ENCODE measurements at places on chromosomes 4 and X.

DNA sequence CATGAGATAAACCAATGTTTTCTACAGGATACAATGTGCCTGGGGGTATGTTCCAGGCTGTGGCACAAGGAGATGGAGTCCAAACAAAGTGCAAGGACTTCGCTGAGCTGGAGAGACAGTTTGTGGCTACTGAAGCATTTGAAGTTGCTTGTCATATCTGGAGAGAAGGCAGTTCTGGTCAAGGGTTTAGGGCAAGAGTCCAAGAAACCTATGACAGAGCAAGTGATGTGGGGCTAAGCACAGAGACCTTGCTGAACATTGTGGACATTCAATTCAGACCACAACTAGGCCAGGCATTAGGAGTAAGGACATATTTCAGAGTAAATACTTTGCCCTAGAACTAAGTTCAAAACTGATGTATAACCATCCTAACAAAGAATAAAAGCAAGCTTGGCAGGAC lies 34.8 kb downstream of the MAGED4B start:
- no peak for DNase-seq

- no peak for DNase-seq
These were observed 61.3 kb downstream of the MTHFD2L start for GRCh38 chr4:74219240-74219639.

GRCh38 chr4:185036019-185036418 lies 17.7 kb downstream of the HELT start:
- DNase-seq = no peak

DNA sequence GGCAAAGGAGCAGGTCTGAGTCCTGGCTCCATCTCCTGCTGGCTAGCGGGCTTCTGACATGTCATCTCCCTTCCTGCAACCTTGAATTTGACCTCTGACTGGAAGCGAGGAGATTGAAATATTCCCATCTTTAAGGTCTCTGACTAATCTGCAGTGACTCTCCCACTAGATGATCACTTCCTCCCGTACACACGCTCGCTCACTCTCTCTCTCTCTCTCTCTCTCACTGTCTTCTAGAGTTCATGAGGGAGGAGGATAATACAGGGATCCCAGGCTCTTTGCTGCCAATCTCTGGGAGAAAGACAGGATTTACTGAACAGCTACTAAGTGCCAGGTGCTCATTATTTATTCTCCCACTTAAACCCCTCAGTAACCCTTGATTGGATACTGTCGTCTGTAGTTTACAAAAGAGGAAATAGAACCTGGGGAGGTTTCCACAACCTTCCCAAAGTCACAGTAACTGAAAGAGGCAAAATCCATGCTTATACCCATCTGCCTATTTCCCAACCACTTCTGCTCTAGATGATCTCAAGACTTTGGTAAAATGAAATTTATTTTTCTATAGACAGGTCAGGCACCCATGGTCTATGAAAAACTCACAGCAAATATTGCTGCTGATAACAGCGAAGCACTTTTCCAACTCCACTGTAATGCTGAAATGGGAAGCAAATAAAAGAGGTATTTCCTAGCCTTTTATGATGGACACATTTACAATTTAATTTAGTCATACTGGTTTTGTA lies 193.5 kb upstream of the C1QTNF7 start:
- no peak for DNase-seq

DNA sequence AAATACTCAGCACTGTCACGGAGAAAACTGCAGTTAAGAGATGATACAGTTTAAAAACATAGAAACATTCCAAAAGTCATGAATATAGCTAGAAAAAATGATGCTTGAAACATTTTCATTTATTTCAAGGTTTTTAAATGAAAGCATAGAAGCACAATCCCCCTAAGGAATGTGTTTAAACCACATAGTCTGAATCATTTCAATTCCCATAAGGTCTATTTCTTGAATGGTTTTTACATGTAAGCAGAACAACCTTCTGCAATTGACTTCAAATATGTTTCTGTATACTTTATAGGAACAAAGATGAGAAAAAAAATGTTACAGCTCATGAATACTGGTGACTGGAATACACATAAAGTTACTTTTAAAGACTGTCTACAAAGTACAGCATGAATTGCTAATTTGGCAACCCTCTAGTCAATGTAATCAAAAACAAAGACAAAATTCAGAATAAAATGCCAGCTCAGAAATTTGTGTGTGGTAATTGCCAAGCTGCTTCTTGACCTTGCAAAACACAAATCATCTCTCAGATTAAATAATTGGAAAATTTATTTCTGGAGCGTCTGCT lies 886.4 kb upstream of the ADGRL3 start:
- DNase-seq = no peak

GRCh38 chr4:180564448-180564847 lies 1678.8 kb upstream of the TENM3 start:
- DNase-seq = no peak

DNA sequence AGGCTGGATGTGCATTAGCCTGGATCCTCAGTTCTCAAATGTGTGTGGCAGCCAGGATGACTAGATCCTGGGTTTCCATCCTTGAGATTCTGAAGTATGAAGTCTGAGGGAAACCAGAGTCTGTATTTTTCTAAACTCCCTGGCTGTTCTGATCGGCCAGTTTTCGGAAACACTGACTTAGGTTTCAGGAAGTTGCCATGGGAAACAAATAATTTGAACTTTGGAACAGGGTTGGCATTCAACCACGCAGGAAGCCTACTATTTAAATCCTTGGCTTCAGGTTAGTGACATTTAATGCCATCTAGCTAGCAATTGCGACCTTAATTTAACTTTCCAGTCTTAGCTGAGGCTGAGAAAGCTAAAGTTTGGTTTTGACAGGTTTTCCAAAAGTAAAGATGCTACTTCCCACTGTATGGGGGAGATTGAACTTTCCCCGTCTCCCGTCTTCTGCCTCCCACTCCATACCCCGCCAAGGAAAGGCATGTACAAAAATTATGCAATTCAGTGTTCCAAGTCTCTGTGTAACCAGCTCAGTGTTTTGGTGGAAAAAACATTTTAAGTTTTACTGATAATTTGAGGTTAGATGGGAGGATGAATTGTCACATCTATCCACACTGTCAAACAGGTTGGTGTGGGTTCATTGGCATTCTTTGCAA lies 67.6 kb downstream of the PDGFRA start:
- DNase-seq = no peak

DNA sequence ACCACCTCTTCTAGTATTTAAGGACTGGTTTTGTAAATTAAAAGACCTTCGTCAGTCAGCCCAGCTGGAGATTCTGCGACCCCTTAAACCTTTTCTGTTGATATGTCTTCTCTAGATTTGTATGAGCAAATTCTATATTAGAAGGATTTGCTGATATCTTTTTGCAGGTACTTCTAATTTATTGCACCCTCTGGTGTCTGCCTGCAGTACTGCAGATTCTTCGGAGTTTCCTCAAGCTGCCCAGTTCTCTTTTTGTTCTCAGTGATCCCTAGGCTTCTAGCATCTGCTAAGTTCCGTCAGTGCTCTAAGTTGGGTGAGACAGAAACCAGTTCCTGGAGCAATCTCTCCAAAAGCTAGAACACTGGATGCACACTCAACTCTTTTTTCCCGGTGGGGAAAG lies 545.2 kb downstream of the C4orf33 start:
- DNase-seq = peak; percentile 1

GRCh38 chrX:70096052-70096451 lies 33.8 kb downstream of the OTUD6A start:
- DNase-seq = no peak

DNA sequence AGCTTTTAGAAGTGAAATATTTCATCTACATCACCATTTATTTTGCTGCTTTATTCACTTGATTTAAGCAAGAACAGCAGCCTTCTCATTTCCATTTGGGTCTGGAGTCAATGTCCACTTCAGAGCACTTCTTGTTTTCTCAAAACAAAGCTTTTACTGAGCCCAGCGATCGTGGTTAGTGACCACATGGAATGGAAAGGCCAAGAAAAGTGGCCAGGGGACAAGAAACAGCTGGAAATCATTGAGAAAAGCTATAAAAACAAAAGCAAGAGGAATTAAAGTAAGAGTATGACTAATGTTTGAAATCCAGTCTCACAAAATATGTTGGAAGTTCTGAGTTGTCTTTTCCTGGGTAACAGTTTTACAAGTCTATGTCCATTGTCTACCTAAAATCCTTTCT lies 328.4 kb upstream of the INTU start:
- DNase-seq = no peak

DNA sequence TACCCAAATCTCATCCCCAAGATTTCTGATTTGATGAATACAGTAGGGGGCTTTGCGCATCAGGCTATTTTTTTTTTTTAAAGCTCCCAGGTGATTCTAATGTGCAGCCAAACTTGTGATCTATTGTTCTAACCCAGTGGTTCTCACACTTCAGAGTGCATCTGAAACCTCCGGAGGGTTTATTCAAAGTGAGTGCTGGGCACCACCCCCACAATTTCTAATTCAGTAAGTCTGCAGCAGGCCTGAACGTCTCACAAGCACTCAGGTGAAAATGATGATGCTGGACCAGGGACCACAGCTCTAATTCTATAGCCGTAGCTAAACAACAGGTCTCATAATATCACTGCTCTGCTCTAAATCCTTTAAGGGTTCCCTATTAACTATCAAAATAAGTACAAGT lies 211.4 kb downstream of the FMR1NB start:
- no peak for DNase-seq

- DNase-seq = peak; percentile 51
These were observed 3.7 kb upstream of the GPR82 start for GRCh38 chrX:41720125-41720779.

DNA sequence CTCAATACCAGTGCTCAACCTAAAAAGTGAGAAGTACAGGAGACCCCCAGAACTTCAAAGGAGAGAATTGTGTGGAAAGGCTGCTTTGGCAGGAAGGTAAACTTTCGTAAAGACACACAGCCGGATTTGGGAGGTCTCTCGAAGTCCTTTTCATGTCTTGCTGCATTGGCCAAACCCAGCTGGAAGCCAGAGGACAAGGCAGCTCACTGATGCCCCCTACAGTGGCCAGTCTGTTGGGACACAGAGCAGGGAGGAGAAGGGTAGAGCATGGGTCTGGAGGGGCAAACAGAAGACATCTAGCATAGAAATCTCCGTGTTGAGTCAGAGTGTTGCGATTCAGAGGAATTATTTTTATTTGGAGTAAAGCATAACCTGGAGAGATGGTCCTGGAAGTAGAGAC lies 198.9 kb downstream of the ANK2 start:
- no peak for DNase-seq

DNA sequence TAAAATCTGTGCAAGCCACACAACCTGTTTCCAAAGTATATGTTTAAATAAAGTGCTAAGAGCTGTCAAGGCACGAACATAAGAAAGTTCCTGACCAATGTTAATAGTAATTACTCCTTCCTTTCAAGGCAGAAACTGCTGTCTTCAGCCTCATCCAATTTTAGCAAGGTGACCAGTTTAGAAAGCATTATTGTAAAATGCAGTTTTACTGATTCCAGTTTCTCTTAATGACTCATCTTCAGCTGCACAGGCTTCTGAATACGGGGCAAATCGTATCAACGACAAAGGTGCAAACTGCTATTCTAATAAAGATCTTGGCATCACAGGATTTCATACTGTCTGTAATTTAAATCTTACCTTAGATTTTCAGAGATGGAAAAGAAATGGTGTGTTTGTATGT lies 87.5 kb downstream of the PPP3CA start:
- DNase-seq = no peak

GRCh38 chr4:21982087-21982486 lies 33.5 kb upstream of the KCNIP4 start:
- DNase-seq = no peak

DNA sequence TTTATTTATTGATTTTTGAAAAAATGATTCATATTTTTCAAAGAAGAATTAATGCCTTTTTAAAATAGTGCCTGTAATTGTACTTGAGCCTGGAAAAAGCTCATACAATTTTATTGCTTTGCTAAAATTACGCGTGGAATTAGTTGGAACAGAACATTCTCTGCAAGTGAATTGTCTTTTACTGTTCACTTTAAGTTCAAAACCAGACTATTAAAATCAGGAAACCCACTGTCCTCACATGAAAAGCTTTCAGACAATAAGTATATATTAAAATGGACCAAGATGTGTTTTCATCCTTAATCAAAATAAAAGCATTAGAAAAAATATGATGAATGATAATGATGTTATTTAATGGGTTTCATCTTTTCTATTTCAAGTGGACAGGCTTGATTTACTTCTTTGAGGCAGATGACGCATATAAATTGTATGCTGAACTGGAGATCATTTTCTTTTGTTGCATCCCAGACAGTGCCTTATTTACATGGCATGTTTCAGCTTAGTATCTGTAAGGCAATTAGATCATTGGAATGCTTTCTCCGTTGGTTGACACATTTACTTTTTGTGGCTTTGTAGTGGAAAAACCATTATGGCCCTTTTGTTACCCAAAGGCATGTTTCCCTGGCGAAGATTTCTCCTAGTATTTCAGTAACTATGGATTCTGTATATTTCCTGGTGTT lies 299.0 kb upstream of the MAGEC2 start:
- no peak for DNase-seq

- no peak for DNase-seq
These were observed 23.3 kb upstream of the BBS12 start for GRCh38 chr4:122709236-122709635.

DNA sequence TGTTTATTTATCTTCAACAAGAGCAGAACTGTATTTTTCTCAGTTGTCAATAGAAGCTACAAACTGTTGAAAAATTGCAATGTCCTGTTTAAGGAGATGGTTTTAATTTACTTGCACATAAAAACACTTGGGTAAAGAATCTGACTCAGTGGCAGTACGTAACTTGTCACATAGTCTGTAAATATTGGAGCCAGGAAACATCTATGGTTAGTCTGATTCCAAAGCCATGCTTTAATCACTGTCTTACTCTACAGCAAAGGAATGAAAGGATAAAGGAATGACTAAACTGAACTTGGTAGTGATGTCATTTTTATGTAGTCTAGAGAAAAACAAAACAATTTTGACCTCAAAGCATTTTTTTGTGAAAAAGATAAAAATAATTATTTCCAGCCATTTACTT lies 537.2 kb downstream of the STIM2 start:
- no peak for DNase-seq

GRCh38 chr4:24849351-24849750 lies 54.0 kb downstream of the SOD3 start:
- no peak for DNase-seq

- no peak for DNase-seq
These were observed 390.3 kb downstream of the SH2D1A start for GRCh38 chrX:124736553-124737270.

DNA sequence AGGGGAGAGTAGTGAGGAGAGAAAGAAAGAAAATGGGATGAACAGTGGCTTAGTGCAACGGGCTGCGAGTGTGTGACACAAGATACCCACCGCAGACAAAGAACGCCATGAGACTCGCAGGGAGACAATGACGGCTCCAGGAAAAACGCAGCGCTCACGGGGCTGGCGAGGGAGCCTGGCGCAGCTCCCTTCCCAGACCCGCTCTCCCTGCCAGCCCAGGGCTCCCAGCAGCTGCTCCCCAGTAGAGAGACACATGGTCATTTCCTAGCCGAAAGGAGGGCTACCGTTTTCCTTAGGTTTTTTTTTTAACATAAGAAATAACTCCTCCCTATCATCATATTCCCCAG lies 149.5 kb downstream of the MAML3 start:
- DNase-seq = no peak

All from NK-92 treated with Interleukin-12 subunit alpha and Interleukin-12 subunit beta, amount 100 ng/mL, for 24 hours (cell line).